ENCODE measurements at places on chromosomes 2 and 18. TPM values are rescaled to one million over a fixed set of nuclear protein-coding genes. Genes with fewer than 3 reads are reported as not detected.

The ICA1L gene
- polyA plus RNA-seq = 13.0 TPM

The UGT1A6 gene
- polyA plus RNA-seq = 4.5 TPM

The CAB39 gene
- polyA plus RNA-seq = 81.7 TPM

DNA sequence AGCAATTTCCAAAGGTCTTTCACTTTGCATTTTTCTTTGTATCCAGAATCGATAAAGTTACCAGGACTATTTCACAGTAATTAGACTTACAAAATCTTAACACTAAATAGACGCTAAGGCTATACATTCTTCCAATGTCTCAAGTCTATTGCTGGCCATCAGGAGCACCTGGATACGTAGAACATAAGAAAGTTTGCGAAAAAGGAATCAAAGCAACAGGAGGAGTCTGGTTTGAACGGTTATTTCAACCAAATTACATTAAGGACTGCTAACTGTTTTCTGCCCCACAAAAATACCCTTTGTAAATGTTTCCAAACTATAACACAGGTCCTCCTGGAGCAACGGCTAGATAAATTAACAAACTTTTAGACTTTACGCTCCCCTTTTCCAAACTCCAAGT is 1.4 kb upstream of the HNRNPA3 start:
- no peak for DNase-seq

- no peak for DNase-seq
These were observed 27.1 kb downstream of the PID1 start for GRCh38 chr2:229243890-229244560.

DNA sequence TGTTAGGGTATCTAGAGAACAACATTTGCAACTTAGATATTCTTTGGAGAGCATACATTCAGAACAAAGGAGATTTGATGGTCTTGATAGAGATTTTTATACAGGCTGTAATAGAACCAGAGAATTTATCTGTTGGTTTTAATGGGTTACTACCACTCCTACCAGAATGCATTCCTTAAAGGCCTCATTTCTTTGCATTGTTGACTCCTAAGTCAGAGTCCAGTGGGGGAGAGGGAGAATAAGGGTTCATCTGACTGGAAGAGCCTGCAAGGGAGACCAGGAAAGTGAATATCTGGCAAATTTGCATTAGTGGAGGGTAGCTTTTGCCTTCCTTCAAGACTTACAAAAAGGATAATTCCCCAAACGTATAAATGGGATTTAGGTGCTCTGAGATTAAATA is 29.7 kb downstream of the AGPS start:
- no peak for DNase-seq

DNA sequence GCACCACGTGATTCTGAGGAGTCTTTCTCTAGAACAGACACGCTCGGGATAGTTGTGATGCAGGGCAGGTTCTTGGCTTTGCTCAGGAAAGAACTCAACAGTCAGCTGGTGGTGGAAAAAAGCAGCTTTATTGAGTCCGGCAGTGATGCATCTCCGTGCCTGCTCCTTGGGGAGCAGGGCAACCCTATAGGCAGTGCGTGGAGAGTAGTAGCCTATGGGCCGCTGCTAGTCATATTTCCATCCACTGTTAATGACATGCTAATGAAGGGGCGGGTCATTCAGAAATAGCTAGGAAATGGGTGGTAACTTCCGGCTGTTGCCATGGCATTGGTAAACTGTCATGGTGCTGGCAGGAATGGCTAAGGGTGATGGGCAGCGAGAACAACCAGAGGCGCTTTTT is 11.6 kb upstream of the ACKR3 start:
- no peak for DNase-seq

GRCh38 chr18:78411539-78411938 is 568.1 kb upstream of the SALL3 start:
- no peak for DNase-seq
